ENCODE measurements at places on chromosomes 4 and X.

GRCh38 chr4:42411803-42412202 is 14.5 kb downstream of the SHISA3 start:
- no peak for DNase-seq

DNA sequence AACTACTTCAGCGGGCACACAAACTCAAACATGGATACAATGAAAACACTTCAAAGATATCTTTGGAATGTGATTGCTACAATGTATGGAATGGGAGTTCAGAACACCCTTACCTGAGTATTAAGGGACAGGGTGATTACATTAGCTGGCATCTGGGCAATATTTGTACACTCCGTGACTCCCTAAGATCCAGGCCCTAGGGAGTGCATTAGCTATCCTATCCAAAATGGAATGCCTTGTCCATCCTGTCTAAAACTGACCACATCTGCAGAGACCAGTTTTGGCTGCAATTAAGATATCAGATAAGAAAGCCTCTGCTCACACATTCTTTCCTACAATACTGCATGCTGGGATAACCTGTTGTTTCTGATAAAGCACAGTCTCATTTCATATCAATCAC is 176.6 kb upstream of the EMCN start:
- DNase-seq: no peak

DNA sequence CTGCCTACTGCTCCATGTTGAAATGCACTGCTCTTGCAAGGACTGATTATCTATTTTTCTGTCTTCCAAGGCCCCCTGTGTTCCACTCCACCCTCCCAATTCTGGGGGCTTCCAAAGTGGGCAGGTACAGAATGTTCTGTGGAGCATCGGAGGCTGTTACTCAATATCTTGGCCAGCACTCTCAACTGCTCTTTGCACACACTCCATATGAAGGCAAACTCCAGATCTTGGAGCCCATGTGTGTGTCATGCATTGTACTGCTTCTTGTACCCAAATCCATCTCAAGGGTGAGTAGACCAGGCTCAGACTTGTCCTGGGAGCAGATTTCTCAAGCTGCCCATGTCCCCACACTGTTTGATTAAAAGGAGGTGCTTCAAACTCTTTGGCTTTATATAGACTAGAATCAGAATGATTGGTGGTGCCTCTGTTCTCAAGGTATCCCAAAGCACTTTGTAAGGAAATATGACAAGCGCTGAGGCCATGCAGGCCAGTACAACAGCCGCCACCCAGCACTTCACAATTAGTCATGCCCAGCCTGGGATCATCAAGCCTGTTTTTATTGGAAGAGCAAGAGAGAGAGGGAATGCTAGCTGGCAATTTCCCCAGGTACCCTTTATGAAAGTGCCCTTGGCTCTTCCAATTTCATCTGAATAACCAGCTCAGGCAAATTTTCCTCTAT is 44.3 kb downstream of the AR start:
- peak; percentile 24 for DNase-seq

GRCh38 chr4:6877067-6877466 is 32.6 kb upstream of the TBC1D14 start:
- no peak for DNase-seq

DNA sequence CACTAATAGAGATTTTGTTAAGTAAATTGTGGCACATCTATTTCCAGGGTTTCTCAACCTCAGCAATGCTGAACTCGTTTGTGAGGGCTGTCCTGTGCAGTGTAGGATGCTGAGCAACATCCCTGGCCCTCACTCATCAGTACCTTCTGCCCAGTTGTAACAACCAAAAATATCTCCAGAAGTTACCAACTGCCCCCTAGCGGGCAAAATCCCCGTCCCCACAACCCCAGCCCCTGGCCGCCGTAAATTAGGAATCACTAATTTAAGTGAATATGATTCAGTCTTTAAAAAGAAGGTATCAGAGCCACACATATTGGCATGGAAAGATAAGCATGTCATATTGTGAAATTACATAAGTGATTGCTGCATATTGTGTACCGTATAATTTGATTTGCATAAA is 123.4 kb downstream of the ASB9 start:
- peak; percentile 9 for DNase-seq

DNA sequence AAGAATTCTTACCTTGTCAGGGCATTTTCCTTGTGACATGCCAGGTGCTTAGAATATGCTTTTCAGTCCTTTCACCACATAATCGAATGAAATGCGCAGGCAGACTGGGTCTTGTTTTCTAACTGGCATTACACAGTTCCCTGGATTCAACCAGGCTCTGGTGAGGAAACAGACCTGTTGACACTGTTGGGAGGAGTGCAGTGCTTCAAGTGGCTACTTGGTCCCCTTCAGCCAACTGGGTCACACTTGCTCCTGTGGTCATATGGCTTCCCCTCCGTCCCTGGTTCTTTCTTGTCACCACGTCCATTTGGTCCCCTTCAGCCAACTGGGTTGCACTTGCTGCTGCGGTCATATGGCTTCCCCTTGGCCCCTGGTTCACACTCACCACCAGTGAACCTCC is 9.7 kb downstream of the SMIM20 start:
- DNase-seq: no peak

DNA sequence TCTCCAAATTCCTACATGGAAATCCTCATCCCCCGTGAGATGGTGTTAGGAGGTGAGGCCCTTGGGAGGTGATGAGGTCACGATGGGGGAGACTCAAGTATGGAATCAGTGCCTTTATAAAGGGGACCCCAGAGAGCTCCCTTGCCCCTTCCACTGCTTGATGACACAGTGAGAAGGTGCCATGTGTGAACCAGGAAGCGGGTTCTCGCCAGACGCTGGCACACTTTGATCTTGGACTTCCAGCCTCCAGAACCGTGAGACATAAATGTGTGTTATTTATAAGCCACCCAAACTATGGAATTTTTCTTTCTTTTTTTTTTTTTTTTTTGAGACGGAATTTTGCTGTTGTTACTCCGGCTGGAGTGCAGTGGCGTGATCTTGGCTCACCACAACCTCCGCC is 237.6 kb downstream of the DHRSX start:
- no peak for DNase-seq

DNA sequence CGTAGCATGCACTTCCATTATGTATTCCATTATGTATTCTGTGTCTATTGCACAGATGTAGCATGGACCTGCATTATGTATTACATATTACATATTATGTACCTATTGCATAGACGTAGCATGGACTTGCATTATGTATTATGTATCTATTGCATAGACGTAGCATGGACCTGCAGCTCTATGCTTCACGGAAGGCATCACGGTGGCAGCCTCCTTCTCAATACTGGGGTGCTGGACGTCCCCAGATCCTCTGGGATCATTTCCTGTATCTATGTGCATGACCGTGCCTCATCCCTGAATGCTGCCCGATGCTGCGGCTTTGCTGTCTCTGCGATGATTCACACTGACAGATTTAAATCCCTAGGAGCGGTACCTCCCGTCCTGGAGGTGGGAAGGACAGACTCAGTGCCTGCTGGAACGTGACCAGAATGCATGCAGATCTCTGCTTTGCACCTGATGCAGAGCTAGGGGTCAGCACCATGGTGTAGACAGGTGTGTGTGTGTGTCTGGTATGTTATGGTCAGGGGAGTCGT is 317.5 kb downstream of the DHRSX start:
- DNase-seq: no peak

DNA sequence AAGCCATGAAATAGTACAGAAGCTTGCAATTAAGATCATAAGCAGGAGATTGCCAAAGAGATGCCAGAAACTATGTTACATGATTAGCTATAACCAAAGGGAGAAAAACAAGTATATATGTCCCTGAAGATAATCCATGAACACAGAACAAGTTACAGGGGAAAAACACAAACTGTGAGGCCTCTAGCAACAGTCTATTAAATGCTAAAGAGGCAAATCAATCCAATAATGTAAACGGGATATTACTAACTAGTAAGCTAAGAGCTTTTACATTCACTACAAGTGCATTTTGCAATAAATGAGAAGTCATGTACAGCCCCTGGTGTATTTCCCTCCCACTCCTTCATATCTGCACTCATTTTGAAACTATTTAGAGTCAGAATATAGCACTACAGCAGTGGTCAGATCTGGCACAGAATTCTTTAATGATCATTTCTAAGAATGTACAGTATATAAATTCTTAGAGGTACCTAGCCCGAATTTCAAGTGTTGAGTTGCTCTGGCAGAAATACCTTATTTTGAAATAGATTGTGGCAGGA is 449.8 kb upstream of the SMIM31 start:
- DNase-seq: no peak

GRCh38 chrX:13938051-13938828 is 91.5 kb downstream of the GEMIN8 start:
- no peak for DNase-seq

DNA sequence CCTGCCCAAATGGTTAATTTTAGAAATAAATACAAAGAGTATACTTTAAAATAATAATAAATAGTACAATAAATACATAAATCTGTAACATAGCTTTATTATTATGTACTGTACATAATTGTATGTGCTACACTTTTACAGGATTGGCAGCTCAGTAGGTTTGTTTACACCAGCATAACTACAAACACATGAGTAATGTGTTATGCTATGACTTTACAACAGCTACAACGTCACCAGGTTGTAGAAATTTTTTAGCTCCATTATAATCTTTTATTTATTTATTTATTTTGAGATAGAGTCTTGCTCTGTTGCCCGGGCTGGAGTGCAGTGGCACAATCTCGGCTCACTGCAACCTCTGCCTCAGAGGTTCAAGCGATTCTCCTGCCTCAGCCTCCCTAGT is 31.8 kb downstream of the RNF150 start:
- no peak for DNase-seq

DNA sequence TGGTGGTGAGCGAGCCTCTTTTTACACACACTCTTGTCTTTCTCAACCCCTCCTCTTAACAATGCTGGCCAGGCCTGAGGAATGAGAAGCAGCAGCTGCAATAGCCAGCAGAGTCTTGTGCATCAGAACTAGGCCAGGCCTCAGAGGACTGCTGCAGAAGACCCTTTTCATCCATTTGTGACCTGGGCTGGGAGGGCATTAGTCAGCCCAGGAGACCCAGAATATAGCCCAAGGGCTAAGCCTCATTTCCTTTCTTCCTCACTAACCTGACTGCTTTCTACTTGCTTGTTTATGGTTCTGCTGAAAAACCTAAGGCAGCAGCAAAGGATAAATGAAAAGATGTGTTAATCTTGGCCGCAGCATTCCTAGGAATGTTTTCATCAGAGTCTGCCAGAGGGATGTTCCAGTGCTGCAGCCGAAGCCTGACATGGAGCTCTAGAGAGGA is 254.7 kb upstream of the AR start:
- DNase-seq: no peak

- DNase-seq: no peak
These were observed 24.0 kb downstream of the TAB3 start for GRCh38 chrX:30865015-30865414.

DNA sequence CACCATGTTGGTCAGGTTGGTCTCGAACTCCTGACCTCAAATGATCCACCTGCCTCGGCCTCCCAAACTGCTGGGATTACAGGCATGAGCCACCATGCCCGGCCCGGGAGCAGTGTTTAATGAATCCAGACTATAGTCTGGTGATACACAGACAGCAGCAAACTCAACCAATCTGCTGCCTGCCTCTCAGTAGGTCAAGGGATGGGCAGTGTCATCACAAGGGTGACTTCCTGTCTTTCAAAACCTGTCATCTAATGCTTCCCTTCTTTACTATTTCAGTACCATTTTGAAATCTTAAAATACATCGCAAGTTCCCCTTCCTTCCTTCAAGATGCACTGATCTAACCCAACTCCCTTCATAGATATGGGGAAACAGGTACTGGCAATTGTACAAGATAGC is 8.4 kb downstream of the RPL39 start:
- no peak for DNase-seq

DNA sequence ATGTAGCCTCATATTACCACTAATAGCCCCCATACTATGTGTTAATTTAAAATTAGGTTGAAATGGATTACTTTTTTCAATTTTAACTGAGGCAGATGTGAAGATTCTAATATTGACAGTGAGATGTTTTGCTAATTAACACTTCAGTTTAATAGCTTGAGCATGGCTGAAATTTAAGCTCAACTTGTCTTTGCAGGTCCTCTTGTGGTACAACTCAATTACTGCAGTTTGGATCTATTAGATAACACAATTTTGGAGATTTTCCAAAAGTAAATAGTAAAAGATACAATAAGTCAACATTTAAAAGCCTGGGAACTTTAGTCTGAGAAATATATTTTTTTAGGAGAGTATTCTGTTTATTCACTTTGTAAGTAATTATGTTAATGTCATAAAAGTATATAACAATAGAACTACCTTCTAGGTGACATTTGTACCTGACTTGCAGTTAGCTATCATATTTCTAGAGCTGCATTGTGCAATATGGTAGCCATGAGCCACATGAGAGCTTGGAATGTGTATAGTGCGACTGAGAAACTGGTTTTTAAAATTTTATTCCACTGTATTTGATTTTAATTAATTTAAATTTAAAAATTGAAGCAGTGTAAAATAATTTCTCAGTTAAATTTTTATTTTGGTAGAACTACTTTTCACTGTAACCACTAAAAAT is 73.1 kb upstream of the FMR1 start:
- DNase-seq: no peak

Measured in fibroblast of the aortic adventitia (primary cell).